ENCODE measurements at places on chromosomes 5 and 9.
A peak's percentile ranks its signal among the peaks of the same experiment; 100 is the strongest.

- DNase-seq = peak; percentile 48
Measured at GRCh38 chr9:131585375-131585774, 40.1 kb downstream of the PRRT1B start.

- DNase-seq = no peak
Measured at GRCh38 chr9:113808391-113809358, 67.4 kb upstream of the ZNF618 start.

DNA sequence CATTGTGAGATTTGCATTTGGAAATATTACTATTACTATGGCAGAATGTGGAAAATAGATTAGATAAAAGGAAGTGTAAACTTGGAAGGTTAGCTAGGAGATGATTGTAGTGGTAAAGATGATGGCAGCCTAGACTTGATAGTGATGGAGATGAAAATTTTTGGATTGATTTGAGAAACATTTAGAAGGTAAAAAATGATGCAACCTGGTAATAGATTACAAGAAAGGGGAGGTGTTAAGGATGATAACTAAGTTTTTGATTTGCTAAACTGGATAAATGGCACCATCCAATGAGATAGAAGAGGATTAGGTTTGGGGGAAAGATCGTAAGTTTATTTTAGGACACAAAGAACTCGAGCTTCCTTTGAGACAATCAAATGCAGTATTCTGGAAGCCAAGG is 8.9 kb upstream of the SLC30A5 start:
- DNase-seq = no peak

DNA sequence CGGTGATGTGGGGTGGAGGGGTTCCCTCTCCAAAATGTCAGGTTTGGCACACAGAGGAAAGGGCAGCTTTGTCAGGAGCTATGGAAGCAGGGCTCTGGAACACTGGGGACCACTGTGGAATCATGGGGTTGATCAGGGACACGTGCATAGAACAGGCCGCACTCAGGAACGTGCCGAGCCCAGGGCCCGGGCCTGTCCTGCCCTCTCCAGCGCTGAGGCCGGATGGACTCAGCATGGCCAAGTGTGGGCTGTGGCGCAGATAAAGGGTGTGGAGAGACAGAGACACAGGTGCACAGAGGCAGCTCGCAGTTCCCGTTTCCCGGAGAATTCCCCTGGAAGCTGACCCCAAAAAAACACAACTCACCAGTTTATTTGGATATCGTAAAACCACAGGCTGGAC is 37.8 kb upstream of the SLC6A3 start:
- DNase-seq = no peak

DNA sequence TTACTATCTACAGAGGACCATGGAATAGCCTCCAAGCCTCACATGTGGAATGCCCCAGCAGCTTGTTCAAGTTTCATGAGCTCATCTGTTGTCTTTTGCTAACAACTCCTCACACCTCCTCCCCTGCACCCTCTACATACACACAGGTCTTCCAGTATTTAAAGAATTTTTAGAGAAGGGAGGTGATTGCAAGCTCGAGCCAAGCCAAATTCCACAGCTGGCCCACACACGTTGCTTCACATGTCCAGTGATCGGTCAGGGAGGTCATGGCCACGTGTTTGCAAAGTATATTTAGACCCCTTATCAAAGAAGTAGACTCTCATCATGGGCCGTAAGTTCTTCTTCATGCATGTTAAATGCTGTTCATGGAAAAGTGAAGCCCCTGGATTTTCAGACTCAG is 281.7 kb downstream of the OSTF1 start:
- no peak for DNase-seq

DNA sequence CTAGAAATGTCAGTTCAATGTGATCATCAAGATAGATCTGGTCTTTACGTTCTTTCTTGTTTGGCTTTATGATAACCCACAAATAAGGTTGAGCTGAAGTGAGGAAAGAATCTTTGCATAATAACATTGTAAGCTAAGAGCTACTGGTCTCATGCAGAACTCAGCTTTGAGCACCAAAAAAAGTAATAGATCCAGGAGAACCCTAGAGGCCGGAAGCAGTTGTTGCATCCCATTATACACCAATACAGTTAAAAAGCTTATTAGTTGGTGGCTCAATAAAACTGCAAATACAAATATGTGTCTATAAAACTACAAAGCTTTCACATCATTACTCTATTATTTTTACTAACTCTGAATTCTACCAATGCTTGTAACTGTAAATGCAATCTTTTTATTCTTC is 85.5 kb upstream of the NUDT12 start:
- DNase-seq = no peak

Data from T-cell (primary cell).